Cerebellar nuclear complex (tissue), 1 donor: ENCODE measurements at places on chromosomes 5 and 9.

GRCh38 chr5:53603009-53603687 lies 42.7 kb downstream of the NDUFS4 start:
- no peak for DNase-seq

GRCh38 chr9:127159325-127159801 lies 36.9 kb upstream of the ANGPTL2 start:
- peak; percentile 27 for DNase-seq

DNA sequence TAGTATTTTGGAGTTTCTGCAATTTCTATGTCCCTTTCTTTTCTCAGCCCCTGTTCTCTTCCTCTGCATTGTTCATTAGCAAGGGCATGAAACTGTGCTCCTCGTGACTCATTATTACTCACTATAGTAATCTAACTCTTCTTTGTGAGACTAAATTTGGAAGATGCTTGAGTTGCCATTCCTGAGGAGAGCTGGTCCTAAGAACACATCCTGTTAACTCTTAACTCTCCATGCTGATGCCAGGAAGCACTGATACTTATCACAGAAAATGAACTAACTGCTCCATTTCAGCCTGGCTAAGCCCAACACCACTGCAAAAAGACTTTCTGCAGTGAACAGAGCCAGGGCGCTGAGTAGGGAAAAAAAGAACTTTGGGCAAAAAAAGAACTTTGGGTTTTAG lies 10.6 kb upstream of the CSNK1A1 start:
- no peak for DNase-seq

DNA sequence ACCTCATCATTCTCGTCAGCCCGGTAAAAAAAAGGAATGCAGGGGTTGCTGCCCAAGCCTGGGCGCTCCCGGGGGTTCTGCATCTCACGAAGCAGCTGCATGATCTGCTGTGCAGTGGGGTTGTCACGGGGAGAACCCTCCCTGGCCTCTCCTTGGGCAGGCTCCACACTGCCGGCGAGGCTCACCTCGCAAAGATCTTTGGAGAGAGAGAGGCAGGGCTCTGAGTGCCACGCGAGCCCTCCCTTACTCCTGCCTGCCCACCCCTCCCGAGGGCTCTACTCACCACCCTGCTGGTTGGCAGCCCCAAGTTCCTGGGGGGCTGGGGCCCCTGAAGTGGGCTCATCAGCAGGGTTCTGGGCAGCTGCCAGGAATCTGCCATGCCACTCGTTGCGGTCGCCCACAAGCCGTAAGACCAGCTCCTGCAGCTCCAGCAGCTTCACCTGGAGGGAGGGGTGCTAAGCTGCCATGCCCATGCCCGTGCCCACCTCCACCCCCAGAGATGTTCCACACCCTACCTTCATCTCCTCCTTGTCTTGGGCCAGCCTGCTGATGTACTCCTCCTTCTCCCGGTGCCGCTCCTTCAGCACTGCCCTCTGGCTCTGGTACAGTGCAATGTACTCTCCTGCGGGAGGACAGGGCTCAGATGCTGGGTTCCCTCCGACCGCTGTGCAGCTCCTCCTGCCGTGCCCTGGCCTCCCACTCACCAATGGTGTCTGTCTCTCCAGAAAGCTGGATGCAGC lies 18.6 kb downstream of the GOLGA2 start:
- DNase-seq: no peak

GRCh38 chr9:111107141-111107540 lies 68.9 kb upstream of the LPAR1 start:
- no peak for DNase-seq
